Fibroblast of skin of back (primary cell): ENCODE measurements at places on chromosomes 4 and X.
A peak's percentile ranks its signal among the peaks of the same experiment; 100 is the strongest.

GRCh38 chr4:117971403-117971802 is 62.9 kb upstream of the NDST3 start:
- DNase-seq: peak; percentile 79

DNA sequence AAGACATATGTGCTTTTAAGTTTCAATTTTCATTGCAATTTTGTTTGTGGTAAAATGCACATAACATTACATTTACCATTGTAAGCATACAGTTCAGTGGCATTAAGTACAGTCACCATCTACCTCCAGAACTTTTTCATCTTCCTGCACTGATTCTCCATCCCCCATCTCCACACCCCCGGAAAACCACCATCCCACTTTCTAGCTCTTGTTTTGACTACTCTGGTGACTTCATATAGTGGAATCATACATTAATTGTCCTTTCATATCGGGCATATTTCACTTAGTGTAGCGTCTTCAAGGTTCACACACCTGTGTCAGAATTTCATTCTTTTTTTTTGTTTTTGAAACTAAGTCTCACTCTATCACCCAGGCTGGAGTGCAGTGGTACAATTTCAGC is 143.5 kb downstream of the GPR143 start:
- no peak for DNase-seq

GRCh38 chr4:187212446-187213080 is 488.9 kb upstream of the FAT1 start:
- no peak for DNase-seq

DNA sequence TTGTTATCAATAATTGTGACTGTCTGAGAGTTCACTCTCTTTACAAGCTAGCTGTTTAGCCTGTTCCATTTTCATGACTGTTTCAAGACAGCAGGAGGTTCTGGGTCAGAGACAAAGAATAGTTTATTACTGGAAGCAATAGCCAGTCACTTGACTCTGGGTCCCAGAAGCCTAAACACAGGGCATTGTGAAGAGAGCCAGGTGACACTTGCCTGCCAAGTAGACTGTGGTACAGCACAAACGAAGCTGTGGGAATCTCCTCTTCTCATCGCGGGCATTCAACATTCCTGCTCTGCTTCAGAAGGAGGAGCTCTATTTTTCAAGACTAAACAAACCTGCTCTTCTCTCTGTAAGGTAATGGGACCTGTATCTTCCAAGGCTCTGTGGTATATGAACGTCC is 485.1 kb downstream of the TRIML1 start:
- no peak for DNase-seq

DNA sequence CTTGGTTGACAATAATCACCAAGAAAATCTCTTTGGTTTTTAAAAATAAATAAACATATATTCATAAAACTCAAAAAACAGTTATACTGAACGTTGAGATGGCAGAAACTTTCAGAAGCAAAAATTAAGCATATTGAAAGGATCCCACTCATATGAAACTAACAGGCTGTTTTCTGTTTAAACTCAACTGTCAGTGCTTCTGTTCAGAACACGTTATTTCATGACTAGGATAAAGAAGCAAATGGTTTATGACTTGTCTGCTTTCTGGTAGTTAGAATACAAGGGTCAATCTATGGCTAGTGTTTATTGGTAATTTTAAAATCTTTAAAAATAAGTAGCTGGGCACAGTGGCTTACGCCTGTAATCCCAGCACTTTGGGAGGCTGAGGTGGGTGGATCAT is 4.1 kb downstream of the GPR82 start:
- no peak for DNase-seq

DNA sequence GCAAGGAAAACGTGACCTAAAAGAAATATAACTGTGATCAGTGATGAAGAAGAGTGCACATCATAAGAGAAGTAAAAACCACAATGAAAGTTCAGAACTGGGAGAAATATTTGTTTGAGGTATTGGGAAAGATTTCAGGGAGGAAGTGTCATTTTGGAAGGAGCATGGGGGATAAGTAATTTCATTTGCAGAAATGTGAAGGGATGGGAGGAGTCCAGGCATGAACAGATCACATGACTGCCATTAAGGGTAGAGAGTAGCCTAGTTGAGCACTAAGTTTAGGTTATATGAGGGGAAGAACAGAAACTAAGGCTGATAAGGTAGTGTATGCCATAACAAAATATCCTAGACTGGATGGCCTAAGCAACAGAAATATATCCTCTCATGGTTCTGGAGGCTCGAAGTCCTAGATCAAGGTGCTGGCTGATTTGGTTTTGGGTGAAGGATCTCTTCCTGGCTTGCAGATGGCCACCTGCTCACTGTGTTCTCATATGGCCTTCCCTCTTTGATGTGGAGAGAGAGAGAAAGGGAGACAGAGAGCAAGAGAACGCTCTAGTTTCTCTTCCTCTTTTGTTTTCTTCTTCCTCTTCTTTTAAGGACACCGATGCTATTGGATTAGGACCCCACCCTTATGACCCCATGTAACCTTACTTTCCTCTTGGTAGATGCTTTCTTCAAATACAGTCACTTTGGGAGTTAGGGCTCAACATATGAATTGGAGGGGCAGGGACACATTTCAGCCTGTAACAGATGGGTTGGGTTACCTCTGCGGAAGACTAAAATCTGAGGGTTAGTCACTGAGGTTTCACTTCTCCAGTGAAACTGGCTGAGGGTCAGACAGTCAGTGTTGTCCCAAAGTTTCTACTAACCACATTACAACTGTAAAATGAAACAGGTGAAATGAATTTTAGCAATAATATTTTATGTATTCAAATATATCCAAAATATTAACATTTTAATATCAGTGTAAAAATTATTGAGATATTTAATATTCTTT is 77.9 kb downstream of the EGF start:
- no peak for DNase-seq

DNA sequence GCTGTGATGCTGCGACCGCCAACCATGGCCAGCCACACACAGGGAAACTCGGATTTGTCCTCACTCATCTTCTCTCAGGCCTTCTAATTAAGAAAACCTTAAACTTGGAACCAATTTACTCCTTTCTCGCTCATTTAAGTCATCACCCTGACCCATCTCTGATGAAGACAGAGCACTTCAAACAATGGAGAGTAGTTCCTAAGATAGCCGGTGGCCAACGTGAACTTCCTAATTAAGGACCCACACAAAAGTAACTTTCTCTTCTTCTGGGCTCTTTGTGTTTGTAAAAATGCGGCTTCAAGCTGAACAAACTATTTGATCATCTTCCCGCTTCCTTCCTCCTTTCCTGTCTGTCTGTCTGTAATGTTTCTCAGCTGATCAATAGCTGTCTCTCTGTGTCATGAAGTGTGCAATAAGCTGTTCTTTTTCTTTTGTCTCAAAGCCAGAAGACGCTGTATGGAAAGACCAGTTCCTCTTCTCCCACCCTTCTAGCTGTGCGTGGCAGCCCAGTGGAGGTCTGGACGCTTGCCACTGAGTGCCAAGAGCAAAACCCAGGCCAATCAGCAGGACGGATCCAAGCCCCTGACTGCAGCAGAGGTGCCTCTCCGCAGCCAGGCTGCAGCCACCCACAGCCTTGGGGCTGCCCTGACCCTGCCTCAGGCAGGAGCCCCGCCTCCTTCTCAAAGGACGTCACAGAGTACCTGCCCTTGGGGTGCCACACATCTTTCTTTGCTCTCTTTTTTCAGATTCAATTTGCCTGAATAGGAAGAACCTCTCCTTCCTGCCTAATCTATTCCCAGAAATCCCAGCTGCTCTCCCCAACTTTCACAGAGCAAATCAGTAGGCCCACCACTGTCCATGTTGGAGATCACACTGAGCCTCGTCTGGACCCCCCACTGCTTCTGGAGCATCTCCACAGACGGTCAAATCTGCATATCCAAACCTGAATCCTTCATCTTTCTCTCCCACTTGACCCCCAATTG is 59.3 kb downstream of the MAML3 start:
- no peak for DNase-seq

GRCh38 chr4:37998226-37998625 is 38.0 kb downstream of the PTTG2 start:
- DNase-seq: no peak

- peak; percentile 62 for DNase-seq
Observed at GRCh38 chr4:10715696-10716095, 31.1 kb upstream of the CLNK start.

DNA sequence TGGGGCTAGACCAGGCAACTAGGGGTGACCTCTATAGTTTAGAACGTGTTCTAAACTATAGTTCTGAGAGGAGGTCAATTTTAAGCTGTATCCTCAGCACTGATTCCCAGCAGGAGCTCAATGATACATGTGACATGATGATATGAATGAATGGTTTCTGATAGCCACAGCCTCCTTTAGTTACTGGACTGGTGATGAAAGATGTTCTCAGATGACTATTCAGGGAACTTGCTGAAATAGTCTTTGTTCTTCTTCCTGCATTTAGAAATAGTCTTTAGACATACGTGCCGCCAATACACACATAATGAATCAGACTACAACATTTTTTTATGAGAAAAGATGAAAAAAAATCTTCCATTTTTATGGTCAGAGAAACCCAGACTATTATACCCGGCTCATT is 116.3 kb upstream of the TMEM150C start:
- DNase-seq: no peak

DNA sequence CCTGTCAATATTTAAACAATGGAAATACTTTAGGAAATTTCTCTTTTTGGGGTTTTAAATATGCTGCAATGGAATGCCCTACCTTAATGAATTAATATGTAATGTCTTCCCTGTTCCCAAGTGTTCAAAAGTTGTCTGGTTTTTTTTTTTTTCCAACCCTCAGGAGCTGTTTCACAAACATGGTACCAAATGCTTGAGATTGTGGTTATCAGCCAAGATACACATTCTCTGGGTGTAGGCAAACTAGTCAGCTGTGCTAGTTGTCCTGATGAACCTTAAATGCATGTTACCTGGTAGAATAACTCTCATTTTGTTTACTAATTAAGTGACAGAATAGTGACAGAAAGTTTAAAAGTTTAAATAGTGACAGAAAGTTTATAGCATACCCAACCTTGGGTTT is 50.7 kb downstream of the FHL1 start:
- DNase-seq: peak; percentile 33

DNA sequence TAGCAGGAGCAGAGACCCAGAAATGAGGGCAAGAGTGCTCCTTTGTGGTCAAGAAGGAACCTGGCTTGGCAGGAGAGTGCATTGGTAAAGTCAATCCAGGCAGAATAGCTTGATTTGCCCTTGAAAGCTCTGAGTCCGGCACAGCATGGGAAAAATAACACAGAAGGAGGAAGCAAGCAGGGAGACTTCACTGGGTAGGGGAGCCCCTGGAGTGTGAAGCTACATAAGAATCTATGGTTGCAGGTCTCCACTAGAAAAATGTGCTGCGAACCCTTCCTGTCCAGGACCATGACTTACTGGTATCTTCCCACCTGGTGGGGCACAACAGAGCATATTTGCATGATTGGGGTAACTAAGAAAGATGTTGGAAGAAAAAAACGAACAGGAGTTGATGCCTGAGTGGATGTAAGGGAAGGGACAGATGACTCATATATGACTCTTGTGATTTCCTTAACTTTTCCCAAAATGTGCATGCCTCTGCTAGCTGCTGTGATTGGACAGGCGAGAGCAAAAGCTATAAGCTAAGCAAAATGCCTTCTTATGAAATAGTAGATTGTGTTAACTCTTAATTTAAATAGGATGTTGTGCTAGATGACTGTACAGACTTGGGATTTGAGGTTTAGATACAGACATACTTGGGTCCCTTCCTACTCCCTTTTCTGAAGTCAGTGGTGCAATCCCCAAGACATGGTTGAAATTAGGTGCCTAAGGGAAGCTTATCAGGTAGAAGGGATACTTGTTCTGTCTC is 3.3 kb downstream of the IL13RA1 start:
- peak; percentile 88 for DNase-seq

DNA sequence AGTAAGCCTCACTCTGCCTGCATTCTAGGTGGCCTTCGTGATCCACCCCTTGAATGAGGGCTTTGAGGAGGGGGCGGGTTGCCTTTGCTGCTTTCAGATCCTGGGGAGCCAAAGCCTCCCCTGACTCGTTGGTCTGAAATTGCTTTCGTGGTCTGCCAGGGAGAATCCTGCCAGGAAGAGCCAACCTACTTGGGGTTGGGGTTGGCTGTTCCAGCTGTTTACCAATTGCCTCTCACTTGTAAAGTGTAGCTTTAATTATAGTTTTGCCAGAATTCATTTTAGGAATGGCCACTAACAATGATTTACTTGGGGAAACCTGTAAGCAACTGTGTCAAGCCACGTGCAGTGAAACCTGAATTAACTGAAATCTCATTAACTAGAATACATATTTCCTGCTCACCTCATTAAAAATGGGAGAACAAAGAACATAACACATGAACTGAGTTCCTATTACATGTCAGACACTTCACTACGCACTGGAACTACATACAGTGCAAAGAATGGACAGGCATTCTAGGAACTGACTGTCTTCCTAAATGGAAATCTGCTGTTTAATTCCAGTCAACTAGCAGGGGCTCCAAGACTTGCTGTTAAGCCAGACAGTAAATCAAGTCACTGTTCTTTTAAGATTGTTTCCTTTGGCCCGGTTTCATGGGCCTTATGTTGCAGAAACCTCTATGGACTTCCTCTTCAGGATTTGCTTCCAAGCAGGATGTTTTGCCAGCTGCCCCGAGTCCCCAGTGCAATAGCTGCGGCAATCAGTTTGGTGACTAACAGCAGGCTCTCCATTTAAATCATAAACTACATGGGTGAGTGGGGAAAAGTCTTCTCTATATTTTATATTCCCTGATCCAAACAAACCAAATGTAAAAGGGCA is 16.4 kb upstream of the NKRF start:
- DNase-seq: peak; percentile 63

DNA sequence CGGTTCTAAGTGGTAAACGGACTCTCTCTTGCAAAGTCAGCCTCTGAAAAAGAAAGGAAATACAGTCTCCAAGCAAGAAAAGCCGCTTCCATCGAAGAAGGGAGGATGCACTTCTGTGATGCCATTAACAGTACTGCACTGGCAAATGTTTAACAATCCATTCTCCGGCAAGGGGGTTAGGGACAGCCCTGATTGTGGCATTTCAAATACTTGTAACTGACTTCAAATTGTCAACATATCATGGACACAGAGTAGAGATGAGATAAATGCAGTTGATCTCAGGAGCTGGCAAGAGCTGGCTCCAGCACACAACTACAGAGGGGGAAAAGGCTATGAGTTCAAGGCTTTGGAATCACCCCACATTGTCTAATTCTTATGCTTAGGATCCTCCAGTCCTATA is 146.8 kb downstream of the SLC7A11 start:
- no peak for DNase-seq

- DNase-seq: peak; percentile 39
Observed at GRCh38 chr4:60805500-60806313, 394.4 kb upstream of the ADGRL3 start.

GRCh38 chr4:6054162-6054922 is 36.1 kb upstream of the C4orf50 start:
- no peak for DNase-seq

DNA sequence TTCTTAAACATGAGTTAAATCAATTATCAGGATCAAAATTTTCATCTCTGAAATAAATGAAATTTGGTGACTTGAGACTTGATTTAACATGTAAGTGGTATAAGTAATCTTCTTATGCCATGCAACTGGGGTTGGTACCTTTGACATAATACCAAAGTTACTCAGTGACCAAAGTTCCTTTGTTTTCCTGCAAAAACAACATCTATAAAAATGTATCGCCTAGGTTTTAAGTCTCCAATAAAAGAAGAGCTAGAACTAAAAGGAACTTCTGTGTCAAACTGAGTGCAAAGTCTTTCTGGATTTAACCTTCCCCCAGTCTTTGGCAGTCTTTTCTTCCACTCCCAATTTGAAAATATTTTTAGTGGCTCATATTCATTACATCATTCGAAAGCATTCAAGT is 27.6 kb downstream of the NAF1 start:
- DNase-seq: no peak

GRCh38 chr4:8119877-8120276 is 38.7 kb downstream of the ABLIM2 start:
- DNase-seq: no peak

GRCh38 chr4:66430856-66431255 is 760.6 kb upstream of the EPHA5 start:
- DNase-seq: peak; percentile 76
